ENCODE measurements at places on chromosomes 3 and 15.

GRCh38 chr15:101187820-101188636 lies 63.8 kb downstream of the CHSY1 start:
- peak; percentile 56 for DNase-seq

DNA sequence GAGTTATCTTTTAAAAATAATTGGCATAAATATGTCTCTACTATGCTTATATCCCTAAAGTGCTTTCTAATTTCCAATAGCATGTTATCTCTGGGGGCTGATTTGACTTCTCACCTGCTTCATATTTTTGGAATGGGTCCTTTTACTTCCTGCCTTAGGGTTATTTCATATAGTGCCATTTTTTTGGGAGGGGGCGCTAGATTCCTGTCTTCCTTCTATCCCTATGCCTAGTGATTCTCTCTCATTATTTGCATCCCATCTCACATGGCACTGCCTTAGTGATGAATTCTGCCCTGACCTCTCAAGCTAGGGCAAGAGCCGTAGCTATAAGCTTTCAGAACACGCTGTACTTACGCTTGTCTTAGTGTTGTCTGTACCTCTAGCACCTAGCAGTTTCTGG lies 150.3 kb upstream of the SLITRK3 start:
- no peak for DNase-seq

DNA sequence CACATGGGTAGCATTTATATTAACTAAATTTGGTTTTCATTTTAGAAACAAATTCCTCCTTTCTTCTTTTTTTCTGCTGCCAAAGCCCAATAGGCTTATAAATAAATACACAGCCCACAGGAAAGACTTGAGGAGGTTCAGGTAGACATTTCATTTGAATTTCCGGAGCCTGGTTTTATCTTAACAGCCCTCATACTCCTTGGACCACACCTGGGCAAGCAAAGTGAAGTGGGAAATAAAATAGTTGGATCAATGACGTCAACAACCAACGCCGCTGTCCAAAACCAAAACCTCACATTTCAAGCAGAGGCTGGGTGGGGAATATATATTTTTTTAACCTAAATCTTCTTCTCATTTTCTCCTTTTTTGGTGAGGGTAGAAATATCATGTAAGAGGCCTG lies 53.2 kb downstream of the RFTN1 start:
- DNase-seq: no peak

GRCh38 chr3:22371607-22372291 lies 620.7 kb upstream of the ZNF385D start:
- no peak for DNase-seq

- no peak for DNase-seq
Observed at GRCh38 chr3:48431224-48432029, 1.5 kb upstream of the PLXNB1 start.

DNA sequence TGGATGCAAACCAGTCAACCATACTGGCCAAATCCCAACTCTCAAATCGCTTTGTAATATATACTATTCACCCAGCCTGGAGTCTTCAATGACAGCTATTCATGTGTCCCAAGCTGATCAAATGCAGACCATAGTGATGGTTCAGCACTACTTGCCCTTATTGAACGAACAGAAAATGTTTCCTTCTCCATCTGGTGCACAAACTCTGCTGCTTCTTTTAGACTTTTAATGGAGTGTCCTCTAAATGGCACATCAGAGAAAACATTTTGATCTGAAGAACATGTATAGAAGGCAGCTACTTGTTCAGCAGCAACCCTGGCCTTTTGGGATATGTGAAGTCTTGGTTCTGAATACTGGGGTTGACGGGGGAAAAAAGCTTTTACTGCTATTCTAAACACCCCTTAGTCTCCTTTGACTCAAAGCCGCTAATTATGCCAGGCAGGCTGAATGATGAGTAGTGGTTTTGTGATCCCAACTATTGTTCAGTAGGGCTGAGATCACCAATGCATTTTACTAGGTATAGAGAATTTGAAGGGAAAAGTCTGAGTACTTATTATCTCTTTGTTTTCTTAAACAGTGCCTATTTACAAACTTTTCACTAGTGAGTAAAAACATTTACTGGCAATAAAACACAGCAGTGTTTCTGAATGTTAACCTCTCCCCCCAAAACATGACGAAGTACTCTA lies 781.2 kb downstream of the ROBO1 start:
- DNase-seq: no peak

GRCh38 chr3:105785803-105786202 lies 83.0 kb downstream of the CBLB start:
- no peak for DNase-seq

- peak; percentile 52 for DNase-seq
Observed at GRCh38 chr15:91302588-91303439, 202.8 kb downstream of the SV2B start.

DNA sequence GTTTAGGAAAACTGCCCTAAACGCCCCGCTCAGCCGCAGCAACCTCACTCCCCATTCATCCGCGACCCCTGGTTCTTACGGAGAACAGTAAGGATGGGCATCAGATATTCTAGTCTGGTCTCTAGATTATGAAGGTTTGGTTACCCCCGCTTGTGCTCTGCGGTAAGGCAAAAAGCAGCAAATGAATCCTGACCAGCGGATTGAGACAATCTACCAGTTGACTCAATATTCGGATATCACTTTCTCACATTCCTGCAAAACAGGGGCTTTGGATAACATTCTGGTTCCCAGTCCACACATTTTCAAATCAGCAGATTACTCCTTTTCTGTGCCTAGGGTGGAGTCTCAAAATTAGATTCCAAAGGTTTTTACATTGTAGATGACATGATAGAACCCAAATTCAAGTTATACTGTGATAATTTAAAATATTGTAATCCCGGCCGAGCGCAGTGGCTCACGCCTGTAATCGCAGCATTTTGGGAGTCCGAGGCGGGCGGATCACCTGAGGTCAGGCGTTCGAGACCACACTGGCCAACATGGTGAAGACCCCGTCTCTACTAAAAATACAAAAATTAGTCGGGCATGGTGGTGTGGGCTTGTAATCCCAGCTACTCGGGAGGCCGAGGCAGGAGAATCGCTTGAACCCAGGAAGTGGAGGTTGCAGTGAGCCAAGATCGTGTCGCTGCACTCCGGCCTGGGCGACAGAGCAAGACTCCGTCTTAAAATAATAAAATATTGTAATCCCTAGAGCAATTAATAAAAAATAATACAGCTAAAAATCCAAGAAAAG lies 1.1 kb upstream of the CYFIP1 start:
- no peak for DNase-seq

GRCh38 chr3:160444411-160444810 lies 5.2 kb downstream of the TRIM59 start:
- DNase-seq: no peak

DNA sequence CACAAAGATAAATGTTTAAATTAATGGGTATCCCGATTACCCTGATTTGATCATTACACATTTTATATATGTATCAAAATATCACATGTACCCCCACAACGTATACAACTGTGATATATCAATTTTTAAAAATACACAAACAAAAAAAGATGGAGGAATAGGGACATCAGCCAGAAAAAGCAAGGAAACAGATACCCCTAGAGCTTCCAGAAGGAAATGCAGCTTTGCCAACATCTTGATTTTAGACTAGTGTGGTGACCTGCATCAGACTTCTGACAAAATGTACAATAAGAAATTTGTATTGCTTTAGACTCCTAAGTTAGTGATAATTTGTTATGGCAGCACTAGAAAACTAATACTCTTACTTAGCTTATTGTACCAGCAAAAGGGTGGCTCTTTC lies 483.8 kb downstream of the TUSC7 start:
- no peak for DNase-seq

DNA sequence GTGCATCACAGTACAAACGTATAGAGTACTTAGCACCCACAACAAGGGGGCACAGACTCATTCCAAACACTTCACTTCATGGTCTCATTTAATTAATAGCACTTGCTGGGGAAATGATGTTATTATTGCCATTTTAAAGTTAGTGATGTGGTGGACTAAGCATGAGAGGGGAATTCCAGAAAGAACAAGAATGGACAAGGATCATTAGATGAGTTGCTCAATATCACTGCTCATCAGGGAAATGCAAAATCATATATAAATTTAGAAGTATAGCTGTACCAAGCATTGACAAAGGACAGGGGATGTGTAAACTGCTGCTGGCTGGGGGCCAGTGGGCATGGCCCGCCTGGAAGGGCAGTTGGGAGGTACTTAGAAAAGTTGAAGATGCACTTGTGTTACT lies 14.6 kb downstream of the PRR20G start:
- no peak for DNase-seq

DNA sequence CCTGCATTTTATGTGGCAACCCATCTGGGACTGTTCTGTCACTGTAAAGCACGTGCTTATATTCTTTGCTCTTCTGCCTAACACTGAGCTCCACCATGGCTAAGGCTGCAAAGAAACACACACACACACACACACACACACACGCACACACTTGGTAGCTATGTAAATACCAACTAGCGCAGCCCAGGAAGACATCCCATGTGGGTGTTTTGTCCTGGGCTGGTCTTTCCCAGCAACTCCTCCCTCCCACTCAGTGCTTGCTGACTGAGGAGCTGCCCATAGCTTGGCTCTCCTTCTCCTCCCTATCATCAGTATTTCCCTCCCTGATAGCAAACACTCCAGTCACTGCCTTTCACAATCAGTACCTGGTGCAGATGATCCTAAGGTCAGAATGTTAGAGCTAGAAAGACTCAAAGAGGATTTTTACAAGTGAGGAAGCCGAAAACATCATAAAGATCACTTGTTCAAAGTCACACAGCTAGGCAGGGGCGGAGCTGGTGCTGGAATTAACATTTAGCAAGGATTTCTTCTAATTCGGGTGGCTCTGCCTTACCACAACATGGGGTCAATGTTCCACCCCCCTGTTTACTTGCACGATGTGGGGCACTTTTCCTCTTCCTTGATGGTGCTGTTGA lies 377.1 kb upstream of the TBL1XR1 start:
- no peak for DNase-seq

- no peak for DNase-seq
Observed at GRCh38 chr15:75237316-75237982, 20.7 kb upstream of the GOLGA6C start.

DNA sequence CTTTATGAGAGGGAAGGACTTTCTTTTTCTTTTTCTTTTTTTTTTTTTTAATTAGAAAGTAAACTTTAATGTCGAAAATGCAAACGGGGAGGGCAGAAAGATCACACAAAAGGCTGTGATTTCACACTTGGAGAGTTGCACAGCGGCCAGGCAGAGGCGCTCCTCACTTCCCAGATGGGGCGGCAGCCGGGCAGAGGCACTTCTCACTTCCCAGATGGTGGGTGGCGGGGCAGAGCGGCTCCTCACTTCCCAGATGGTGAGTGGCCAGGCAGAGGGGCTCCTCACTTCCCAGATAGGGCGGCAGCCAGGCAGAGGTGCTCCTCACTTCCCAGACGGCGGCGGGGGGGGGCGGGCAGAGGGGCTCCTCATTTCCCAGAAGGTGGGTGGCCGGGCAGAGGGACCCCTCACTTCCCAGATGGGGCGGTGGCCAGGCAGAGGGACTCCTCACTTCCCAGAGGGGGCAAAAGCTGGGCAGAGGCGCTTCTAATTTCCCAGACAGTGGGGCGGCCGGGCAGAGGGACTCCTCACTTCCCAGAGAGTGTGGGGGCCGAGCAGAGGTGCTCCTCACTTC lies 88.6 kb downstream of the ATP2B2 start:
- DNase-seq: no peak

GRCh38 chr3:120615847-120616609 lies 19.9 kb downstream of the NDUFB4 start:
- no peak for DNase-seq

- no peak for DNase-seq
Observed at GRCh38 chr15:92822216-92823144, 77.6 kb upstream of the CHD2 start.

DNA sequence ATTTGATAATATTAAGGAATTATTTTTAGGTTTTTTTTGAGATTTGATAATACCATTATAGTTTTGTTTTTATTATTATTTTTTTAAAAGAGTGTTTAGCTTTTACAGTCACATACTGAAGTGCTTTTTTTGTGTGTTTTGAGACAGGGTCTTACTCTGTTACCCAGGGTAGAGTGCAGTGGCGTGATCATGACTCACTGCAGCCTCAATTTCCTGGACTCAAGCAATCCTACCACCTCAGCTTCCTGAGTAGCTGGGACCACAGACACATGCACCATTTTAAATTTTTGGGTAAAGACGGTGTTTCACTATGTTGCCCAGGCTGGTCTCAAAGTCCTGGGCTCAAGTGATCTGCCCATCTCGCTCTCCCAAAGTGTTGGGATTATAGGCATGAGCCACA lies 73.0 kb downstream of the SUMF1 start:
- peak; percentile 40 for DNase-seq

DNA sequence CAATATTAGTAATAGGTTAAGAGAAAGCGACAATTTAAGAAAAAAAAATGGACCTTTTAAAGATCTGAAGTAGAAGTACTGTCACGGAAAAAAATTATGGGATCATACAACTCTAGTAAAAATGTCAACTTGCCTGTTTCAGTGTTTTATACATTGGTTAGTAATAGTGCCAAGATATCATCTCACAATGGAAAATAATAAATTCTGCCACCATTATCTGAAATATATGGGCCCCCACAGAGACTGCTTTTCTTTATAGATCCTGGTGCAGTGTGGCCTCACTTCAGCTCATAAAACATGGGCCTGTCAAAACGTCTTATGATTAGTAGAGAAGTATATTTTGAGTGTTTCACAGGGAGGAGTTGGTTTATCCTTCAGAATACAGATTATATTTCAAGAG lies 266.3 kb upstream of the EPHA6 start:
- DNase-seq: no peak

GRCh38 chr15:90840157-90840855 lies 28.1 kb upstream of the FURIN start:
- DNase-seq: no peak

- DNase-seq: no peak
Observed at GRCh38 chr3:188280627-188281026, 126.7 kb downstream of the LPP start.

DNA sequence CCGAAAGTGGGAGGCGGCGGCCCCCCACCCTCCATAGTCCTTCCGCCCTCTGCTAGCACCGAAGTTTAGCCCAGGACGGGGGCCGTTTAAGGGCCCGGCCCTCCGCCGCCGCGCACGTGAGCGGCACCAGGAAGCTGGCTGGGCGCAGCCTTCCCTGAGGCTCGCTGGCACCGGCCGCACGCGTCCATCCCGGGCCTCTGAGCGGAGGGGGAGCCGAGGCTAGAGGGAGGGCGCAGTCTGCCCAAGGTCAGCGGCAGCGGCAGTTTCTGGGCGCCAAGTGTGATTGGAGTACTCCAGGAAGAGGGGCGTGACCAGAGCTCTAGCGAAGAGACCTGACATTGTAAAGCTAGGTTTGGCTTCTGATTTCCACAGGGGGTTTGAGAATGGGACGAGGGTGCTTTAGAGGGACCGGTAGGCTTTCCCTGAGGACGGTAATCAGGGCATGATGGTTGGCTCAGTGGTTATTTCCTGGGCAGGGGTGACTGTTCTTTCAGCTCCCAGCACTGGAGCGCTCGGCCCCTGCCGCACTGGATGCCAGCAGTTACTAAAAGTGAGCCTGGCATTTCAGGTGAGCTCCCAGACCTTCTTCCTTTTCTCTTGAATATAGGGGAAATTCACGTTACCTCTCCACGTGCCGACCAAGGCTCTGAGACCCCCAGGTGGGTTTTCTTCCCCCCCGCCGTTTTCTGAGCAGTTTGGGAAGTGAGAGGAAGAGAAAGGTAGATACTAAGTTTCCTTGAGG lies 853 bp downstream of the TEX264 start:
- peak; percentile 55 for DNase-seq

GRCh38 chr15:46703020-46703861 lies 1014.1 kb upstream of the SEMA6D start:
- no peak for DNase-seq

Data from foreskin melanocyte (primary cell).